ENCODE measurements at places on chromosomes 7 and 10.

GRCh38 chr10:45386657-45387056, 12.6 kb downstream of the ALOX5 start:
- DNase-seq, result no peak

GRCh38 chr7:47253650-47254080, 328.2 kb downstream of the TNS3 start:
- peak; percentile 51 for DNase-seq

- DNase-seq, result no peak
Observed at GRCh38 chr7:50663396-50664102, 98.3 kb upstream of the DDC start.

- no peak for DNase-seq
Observed at GRCh38 chr10:22159979-22160378, 57.8 kb downstream of the EBLN1 start.

DNA sequence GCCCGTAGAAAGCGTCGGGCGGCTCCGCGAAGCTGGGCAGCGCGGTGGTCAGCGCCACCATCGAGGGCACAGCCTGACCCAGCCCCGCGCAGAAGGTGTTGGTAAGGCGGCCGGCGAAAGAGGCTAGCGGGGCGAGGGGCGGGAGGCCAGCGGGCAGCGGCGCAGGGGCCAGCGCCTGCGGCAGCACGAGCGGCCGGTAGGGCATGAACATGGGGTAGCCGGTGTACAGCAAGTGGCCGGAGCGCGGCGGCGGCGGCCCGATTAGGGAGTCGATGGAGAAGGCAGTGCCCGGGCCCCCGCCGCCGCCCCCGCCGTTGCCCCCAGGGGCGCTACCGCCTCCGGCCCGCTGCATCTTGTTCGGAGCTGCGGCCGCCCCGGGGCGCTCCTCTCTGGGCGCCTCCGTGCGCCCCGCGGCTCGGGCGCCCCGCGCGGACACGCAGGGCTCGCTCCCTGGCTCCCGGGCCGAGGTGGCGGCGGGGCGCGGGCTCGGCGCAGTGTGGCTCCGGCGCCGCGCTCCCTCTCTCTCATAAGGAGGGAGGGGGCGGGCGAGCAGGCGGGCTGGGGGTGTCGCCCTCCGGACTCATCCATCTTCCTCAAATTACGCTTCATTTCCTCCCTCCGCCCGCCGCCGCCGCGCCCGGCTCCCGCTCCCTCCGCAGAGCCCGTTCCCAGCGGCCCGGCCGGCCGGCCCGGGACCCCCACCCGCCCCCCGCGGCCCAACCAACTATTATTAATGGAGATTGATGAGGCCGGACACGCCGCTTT, at the start of gene GBX1:
Gene GBX1, minus strand, starts transcription at position 498 of the 765 bp plus-strand sequence. Its CDS starts 146 bp downstream, at position 352.
- DNase-seq, result peak; percentile 77

DNA sequence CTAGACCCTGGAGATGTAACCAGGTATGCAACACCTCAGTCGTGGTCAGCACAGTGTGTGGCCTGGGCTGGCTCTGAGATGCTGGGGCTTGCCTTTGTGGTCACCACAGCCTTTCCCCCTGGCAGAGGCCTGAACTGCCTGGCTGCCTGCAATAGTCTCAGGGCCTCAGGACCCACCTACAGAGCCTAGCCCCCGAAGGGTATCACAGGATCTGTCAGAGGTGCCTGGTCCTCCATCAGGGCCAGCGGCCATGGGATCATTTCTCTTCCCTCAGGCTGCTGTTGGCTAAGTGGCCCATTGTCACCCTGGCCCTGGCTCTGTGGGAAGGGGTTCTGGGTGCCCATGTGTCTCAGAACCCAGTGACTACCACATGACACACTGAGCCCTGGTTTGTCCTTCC, 141.6 kb downstream of the CYP26A1 start:
- DNase-seq, result no peak

DNA sequence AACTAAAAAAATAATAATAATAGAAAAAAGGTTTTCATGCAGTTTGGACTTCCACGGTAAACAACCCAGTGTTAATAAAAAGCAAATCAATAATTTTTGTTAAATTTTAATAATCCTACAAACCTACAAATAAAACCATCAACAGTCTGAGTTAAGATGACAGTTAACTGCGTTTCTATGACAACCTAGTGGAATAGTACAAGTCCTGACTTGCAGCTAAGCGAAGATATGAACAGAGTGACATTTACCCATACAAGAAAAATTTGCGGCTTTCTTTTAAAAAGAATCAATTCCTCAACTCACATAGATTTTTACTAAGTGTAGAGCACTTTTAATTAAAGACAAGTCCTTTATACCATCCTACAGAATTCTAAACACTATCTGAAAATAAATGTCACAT, 35.6 kb downstream of the VPS41 start:
- peak; percentile 14 for DNase-seq

GRCh38 chr10:15624401-15625196, 95.1 kb downstream of the ITGA8 start:
- no peak for DNase-seq

DNA sequence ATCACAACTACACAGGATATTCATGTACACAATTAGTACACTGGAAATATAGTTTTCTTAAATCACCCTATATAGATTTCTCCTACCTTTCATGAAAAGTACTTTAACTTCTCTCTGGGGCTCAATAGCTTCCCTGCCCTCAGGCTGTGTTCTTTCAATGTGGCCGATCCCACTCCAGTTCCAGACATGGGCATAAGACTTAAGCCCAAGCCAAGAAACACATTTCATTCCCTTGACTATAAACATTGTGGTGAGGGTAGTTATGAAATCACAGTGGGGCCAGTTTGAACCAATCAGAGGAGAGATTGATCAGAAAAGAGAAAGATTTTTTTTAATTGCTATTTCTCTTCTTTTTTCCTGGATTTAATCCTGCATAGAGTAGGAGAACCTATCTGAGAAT, 904.6 kb upstream of the SORCS1 start:
- DNase-seq, result no peak

DNA sequence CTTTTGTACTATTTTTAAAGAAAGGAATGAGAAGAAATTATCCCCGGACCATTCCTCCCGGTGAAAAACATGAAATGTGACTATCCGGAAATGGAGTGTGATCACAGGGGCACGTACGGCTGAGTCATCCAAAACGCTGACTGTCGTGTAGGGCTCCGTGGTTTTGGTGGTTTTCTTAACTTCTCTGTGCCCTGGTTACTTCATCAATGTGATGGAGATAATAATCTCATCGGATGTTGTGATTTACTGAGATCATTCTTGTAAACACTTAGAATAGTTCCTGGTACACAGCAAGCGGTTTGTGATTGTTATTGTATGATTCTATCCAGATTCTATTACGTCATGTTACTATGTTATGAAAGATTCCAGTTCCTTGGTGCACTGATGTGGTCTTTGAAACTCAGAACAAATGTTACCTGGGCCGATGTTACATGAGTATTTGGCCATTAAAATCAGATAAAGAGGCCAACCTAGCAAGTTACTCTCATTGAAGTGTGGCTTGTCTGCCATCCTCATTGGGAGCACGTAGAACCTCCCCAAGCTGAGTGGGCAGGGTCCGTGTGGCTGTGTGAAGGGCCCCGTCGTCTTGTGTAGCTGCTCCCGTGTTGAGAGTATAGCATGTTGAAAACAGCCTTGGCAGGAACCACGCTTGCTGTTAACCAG, 99.5 kb downstream of the CAMK1D start:
- DNase-seq, result no peak

GRCh38 chr10:67794909-67795460, 43.0 kb downstream of the DNAJC12 start:
- DNase-seq, result no peak

DNA sequence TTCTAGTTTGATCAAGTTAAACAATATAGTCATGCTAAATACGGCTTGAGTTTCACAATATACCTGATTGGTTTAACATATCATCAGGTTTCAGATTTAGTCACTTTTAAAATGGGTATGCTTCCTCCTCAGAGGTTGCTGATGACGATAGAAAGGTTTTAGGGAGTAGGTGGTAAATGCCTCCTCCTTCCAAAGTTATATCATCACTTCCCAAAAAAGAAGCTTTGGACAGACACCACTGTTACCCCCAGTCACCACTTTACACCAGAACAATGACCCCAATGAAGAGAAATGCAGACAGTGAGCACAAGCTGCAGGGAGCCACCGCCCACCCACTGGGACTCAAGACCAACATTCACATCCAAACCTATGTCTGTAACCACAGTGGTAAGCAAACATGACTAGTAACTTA, 244.6 kb downstream of the SORCS1 start:
- no peak for DNase-seq

- no peak for DNase-seq
Observed at GRCh38 chr7:73919694-73920375, 58.9 kb downstream of the TMEM270 start.

DNA sequence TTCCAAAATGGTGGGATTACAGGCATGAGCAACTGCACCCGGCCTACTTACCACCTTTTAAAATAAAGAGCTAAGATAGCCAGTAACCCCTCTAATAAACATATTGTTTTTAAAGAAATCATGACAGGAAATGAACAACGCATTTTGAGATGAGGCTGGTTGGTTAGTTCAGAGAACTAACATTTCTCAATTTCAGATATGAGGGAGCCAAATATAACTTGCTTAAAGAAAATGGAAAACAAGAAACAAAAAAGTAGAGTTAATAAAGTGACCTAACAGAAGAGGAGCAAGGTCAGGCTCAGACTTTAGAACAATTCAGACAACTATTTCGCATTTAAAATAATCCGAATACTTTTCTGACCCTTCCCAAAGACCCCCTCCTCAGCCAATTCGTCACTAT, 254.9 kb upstream of the PHF14 start:
- DNase-seq, result no peak

DNA sequence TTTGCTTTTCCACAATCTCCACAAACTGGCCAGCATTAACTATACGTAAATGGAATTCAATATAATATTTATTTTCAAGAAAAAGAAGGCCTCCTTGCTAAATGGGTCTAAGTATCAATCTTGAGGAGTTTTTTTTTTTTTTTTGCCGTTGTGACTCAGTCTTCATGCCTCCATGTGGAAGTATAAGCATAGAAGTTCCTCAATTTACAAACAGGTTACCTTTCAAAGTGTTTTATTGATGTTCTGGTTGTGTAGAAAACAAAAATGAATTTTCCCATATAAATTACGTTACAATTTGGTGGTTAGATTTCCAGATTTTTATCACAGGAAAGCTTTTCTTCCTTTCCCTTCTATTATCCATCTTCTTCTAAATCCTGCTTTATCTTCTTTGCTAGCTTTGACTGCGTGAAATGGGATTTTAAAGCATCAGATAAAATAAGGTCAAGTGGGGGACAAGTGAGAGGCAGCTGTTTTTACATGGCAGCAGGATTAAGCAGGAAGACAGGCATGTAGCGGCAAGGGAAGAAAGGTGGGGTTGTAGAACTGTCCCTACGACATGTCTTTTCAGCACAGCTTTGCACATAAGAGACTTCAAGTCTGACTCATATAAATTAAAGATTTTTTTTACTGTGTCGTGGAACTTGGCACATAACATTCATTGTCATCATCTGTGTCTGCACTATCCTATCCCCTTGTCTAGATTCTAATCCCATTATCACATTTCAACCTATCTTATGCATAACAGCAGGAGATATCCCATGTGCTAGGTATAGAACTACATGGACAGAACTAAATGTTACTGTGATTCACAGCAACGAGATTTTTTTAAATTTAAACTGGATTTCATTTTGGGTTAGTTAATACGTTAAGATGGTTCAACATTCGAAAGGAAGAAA, 135.3 kb upstream of the FAM3C start:
- DNase-seq, result no peak

DNA sequence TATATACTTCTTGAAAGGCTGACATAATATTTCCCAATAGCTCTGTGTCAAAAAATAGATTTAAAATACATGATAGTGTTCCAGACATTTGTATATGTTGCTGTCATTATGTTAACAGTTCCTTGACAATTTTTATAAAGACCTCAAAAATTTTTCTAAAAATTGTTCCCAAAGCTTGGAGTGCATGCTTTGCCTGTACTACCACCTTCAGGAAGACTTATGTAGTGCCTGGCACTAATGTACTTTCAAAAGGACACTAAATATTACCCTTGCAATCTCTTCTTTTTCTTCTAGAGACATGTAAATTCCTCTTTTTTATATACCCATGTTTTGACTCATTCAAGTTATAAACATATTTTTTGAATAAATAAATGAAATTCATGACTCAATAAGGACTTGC, 48.0 kb upstream of the SP8 start:
- DNase-seq, result peak; percentile 82

- no peak for DNase-seq
Observed at GRCh38 chr7:34603711-34604444, 54.1 kb upstream of the NPSR1 start.

GRCh38 chr10:132628966-132629900, 91.6 kb downstream of the INPP5A start:
- no peak for DNase-seq

- DNase-seq, result no peak
Observed at GRCh38 chr7:132783824-132784223, 207.6 kb upstream of the PLXNA4 start.

DNA sequence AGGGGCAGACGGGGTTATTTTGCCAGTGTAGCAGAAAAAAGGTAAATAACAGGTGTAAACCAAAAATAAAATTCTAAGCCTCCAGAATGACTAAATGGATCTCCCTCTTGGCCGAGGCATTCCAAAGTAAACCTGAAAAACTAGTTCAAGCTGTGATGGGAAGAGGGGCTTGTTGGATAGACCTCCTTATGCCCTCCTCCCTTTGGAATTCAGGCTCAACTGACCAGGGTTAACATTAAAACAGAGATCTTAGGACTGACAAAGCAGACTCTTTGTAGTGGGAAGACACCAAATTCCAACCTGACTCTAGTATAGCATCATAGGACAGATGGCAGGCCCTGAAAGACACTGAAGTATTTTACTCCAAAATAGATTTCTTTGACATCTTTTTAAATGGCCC, 113.8 kb upstream of the ITGB1 start:
- DNase-seq, result no peak

DNA sequence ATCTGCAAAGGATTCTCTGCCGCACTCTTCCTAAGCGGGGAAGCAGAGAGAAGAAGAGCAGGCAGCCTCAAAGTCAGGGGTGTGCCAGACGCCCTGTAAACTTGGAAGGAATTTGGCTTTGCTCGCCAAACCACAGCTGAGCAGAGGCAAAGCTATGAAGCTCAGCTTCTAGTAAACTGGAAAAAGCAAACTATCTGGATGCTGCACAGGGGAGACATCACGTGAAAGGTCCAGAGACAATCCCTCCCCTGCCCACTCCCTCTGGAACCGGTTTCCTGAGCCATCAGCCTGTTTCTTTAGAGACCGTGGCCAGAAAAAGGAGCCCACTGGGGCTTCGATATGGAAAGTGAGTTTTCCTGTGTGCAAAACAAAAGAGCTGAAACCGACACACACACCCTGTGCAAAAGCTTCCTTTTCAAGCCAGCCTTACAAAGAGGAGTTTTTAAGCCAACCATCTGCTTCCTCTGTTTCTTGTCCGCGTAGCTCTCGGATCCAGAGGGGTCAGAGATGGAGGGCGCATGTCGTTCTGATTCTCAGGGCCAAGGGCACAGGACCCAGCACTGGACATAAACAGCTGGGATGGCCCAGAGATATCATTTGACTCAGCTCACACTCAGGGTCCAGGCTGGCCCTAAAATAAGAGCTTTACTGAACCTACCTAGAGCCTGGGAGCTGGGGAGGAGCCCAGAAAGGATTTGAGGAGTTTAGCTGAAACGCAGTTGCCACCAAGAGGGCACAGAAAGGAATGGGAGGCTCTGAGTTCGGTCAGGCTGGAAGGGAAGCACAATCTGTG, 58.2 kb upstream of the DNAAF5 start:
- no peak for DNase-seq

Measured in NCI-H69 (cell line).